ENCODE measurements at places on chromosomes 7 and 10.

GRCh38 chr10:102133373-102134195, 744 bp downstream of the PPRC1 start:
- peak; percentile 57 for DNase-seq

DNA sequence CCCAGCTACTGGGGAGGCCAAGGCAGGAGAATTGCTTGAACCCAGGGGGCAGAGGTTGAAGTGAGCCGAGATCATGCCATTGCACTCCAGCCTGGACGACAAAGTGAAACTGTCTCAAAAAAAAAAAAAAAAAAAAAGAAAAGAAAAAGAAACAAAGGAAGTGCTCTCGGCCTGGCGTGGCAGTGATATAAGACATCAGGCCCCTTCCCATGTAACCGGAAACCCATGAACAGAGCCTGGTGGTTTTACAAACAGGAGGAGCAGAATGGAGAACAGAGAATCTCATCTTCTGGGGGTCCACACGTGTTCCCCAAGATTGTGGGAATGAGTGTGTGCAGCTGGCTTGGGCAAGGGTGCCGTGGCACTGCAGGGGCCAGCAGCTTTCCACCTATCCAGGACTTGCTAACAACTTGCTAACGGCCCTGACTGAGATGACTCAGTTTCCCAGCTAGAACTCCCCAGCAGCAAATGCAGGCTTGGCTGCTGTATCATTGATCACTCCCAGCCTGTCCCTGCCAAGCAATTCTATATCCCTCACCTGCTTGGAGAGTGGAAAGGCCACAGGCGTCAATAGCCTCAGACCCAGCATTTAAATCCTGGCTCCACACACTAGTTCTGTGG, 103.0 kb downstream of the COL26A1 start:
- DNase-seq = peak; percentile 62

DNA sequence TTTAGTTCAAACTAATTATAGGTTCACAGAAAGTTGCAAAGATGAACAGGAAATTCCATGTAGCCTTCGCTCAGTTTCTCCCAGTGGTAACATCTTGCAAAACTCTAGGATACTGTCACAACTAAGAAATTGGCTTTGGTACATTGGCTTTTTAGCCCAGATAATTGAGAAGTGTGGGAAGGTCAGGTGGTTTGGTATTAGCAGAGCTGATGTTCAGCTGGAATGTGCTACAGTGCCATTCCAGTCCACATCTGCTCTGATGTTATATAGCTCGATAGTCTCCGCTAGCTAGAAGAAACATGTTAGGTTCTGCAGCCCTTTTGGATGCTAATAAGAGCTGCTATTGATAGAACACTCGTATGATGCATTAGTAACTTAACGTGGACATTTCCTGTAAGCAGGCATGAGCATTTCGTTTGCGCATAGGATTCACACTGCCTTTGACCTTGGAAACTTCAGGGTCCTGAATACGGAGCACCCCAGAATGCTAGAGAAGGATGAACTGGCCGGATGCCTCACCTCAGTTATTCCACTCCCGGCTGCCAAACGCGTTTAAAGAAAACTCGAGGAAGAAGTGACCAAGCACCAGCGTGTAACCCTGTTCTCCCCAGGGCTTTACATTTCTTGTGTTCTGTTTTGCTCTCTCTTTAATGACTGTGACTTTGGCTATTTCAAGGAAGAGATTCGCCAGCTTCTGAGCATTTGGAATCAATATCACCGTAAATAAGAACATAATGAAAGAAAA, 271.4 kb downstream of the GALNT17 start:
- no peak for DNase-seq

DNA sequence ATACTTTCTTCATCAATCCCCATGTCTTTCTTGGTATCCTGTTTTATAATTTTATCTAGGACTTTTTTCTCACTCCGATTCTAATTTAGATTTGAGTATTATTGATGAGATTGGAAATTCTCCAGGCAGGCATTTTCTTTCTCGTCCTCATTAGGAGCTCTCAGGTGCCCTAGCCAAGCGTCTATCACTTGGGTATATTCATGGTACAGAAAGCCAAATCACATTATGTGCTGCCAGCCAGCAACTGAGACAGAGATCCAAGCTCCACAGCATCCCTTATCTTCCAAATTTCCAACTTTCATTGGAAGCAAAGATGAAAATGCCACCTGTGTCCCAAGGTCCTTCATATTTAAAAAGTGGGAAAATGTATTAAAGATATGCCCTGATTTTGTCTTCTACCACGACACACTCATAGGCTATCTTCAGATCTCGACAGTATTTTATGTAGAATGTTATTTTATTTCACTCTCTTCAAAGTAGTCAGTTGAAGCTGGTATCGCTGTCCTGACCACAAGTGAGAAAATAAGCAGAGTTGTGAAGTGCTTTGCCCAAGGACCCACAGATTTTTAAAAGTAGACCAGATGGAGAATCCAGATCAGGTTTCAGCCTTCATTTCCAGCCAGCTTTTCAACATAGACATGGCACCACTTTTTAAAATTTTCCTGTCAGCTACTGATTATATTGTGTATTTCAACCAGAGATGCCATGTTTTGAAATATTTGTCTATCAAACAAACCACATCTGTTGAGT, 773.4 kb downstream of the CNTNAP2 start:
- no peak for DNase-seq

- no peak for DNase-seq
Measured at GRCh38 chr10:5989756-5990155, 12.4 kb upstream of the IL15RA start.

DNA sequence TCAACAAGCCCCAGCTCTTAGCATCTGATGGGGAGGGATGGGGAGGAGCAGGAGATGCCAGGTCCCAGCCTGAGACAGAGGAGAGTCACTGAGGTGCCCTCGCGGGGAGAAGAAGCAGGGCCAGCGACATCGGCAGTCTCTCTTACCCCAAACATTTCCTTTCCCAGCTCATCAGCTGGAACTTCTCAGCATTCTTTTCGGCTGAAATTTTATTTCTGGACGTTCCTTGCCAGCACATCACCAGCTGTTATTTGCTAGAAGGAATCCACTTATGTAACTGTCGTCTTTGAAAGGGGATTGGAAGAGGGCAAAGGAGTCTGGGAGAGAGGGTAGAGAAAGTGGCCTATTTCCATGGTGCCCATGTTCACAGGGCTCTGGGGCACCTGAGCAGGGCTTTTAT, 101.0 kb upstream of the SHH start:
- DNase-seq = no peak

DNA sequence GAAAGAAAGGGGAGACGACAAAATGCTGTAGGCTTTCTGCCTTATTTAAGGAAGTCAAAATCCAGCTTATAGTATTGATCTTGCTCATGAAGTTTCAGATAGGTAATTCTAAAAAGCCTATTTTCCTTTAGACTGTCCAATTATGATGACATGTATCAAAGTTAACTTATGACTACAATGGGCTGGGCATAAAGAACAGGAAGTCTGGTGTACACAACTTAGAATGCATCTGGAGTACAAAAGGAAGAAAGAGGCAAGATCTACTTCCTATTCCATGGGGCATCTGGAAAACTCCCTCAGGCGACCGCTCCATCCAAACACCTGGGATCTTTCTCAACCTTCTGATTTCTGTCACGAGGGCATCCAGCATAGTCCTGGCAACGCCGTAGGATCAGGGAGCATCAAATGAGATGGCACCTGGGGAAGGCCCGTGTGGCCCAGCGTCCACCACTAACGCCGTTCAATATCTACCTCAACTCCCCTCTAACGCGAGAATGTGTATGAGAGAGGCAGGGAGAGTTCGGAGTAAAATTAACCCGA, 512 bp downstream of the FAM24B start:
- peak; percentile 18 for DNase-seq

GRCh38 chr7:139732471-139733167, 45.2 kb downstream of the HIPK2 start:
- no peak for DNase-seq

DNA sequence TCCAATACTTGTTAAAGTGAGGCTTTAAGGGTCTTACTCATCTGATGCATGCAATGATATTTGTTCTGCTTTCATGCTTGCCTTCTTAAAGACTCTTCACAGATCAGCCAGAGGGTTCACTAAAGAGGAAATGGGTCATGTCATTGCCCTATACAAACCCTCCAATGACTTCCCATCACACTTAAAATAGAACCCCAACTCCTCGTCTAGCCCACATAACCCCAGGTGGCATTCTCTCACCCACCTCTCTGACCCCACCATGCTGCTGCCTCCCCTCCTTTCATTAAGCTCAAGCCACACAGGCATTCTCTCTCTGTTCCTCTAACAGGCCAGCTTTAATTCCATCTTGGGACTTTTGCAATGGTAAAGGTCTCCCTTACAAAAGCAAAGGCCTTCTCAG, 253.6 kb downstream of the GRID1 start:
- DNase-seq = peak; percentile 80

DNA sequence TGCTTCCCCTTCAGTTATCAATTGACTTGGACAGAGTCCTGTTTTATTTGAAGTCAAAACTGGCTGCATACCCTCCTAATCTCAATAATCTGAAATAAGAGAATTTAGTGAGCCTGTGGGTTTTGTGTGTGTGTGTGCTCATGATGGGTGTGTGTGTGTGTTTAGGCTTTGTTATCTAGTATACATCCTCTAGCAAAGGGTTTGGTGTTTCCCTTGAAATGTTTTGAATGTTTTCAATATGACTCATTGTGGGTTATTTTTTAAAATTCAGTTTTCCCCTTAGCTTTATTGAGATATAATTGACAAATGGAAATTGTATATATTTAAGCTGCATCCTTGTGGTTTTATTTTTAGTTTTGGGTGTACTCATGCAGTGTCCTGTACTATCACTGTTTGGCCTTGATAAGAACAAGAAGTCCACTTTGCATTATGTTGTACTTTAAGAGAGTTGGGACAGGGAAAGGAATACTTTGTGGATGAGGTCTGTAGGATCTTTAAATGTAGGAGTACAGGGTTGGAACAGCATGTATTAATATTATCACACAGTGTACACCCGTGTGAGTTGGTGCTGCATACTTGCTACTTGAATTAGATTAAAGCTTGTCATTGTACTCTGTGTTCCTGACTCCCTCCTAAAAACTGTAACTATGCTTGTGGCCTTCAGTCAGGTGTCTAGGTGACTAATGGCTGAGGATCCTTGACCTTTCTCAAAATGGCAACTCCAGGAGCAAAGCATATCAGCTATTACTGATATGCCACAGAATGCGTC, 58.3 kb downstream of the VCL start:
- DNase-seq = peak; percentile 61

DNA sequence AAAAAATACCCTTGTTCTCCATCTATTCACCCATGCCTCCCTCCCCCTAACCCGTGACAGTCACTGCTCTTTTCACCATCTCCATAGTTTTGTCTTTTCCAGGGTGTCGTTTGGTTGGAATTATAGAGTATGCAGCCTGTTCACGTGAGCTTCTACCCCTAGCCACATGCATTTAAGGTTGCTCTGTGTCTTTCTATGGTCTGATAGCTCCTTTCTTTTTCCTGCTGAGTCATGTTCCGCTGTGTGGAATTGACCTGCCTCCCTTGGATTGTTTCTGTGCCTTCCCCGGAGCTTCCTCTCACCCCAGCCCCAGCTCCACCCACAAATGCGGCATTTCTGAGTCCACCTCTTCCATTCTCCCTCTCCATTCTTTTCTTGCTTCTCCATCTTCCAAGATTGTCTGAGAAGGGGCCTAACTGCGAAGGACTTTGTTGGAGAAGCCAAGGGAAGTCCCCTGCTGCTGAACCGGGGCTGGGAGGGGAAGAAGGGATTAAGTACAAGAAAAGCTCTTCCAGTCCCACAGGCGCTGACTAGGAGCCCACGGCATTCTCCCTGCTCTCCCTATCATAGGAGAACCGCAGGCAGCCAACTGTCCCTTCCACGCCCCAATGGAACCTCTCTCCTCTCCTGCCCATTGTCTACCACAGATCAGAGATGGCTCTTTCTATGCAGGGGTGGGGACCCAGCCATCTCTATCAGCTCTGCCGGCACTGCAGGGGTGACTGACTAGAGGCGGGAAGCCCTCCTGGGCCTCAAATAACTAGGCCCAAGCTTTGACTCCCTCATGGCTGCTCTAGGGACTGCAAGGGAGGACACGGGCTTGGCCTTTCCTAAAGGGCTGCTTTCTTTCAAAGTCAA, 87.5 kb upstream of the ANLN start:
- no peak for DNase-seq

GRCh38 chr7:144821067-144821466, 14.8 kb downstream of the TPK1 start:
- no peak for DNase-seq

DNA sequence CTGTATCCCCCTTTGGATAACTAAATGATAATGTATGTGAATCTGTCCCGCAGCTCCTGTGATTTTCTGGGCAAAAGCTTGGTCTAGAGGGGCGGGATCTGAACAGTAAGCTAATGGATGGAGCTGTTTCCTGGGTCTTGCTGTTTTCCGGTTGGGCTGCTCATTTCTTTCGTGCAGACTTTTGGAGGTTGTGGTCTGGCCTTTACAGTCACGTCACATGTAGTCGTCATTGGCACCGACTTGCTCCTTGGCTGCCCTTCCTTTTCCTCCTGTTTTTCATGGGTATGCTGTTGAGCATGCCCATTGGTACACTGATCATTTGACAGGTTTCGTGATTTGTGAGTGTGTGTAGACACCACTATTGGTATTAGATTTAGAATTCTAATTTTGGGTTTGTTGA, 2.0 kb downstream of the FBH1 start:
- no peak for DNase-seq
